ENCODE measurements at places on chromosomes 7 and 10.
A peak's percentile ranks its signal among the peaks of the same experiment; 100 is the strongest.

DNA sequence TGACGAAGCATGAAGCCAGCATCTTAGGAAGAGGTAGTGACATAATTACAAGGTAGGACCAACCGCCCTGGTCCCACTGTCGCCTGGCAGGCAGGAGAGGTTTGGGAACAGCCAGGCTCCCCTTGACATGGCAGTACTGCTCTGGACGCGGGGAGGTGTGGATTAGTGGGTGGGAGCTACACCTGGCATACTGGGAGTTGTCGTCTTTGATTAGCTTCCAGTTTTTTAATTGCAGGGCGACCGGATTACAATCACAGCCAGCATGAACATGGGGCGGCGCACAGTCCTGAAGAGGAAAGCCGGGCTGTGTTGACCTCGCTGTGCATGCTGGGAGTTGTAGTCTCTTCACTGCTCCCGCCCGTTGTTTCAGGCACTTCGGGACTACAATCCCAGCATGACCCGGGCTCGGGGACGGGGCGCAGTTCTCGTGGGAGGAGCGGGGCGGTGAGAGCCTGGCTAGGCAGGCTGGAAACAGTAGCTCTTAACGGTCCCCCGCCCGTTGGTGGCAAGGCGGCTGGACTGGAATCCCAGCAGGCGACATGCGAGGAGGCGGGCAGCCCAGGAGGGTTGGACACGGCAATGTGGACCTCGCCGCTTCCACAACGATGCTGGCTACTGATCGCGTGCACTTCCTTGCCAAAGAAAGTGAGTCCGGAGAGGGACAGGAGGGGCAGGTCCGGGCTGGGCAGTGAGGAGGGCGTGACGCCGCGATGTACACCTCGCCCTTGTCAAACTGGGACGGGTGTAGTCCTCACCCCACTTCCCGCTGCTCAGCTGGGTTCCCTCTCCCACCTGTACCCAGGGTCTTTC lies 98.0 kb upstream of the ZNF722 start:
- peak; percentile 6 for DNase-seq

- no peak for DNase-seq
Measured at GRCh38 chr7:18345641-18346234, 149.8 kb upstream of the HDAC9 start.

GRCh38 chr7:75980430-75981202 lies 13.8 kb downstream of the TMEM120A start:
- DNase-seq = no peak

- DNase-seq = no peak
Measured at GRCh38 chr10:94199565-94199964, 163.2 kb downstream of the NOC3L start.
